ENCODE measurements at places on chromosomes 6 and 20.

DNA sequence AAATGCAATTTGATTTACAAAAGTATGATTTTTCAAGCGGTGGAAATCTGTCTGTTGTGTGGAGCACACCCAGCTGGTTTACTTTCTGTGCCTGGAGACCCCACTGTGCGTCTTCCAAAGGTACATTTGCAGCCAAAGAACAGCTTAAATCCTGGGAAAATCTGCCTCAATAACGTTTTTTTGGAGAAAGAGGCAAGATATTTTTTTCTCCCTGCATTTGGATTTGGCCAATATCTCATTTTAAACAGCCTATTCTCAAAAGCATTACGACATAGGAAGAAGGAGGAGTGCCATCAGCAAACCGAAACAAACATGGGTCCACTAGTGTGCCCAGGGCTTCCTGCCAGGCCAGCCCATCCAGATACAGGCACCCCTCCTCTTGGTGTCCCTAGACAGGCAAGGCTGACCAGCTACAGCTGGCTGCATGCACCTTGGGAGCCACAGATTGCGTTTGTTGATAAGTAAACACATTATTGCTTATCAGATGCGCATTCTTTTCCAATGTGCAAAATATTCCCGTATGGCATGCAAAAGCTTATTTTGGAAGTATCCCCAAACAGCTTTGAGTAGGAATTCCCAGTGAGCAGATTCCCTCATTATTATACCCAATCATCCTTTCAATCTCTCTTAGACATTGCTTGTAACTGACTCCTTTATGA is 184.5 kb upstream of the MARCKS start:
- DNase-seq: no peak

DNA sequence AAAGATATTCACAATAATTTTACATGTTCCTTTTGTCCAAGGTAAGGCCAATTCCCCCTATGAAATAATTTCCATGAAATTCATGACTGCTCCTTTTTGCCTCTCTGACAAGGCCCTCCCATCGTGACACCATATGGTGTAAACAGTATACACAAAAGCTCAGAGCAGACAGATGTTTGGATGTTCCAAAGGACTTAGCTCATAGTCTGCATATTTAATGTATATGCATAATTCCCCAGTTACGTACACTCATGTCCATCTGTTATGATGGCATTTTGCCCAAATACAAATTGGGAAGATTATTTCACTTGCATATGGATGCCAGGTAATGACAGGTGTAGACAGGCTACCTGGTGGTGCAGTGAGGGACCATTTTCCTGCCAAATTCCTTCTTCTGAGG is 376.5 kb downstream of the KHDRBS2 start:
- no peak for DNase-seq

DNA sequence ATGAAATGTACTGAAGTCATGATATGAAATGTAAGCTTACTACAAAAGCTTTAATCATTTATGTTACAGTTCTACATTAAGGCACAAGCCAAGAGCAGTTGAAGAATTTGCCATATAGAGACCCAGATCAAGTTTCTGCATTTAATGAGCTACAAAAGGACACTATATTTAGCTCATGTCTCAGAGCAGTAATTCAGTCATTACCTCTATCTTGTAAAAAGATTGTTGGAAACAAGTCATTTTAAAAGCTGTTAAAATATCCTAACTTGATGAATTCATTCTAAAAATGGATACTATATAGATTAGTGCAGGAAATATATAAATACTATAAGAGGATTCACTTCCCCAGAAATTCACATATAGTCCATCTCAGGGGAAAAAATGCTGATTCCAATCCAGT is 45.2 kb upstream of the RIPPLY2 start:
- no peak for DNase-seq

DNA sequence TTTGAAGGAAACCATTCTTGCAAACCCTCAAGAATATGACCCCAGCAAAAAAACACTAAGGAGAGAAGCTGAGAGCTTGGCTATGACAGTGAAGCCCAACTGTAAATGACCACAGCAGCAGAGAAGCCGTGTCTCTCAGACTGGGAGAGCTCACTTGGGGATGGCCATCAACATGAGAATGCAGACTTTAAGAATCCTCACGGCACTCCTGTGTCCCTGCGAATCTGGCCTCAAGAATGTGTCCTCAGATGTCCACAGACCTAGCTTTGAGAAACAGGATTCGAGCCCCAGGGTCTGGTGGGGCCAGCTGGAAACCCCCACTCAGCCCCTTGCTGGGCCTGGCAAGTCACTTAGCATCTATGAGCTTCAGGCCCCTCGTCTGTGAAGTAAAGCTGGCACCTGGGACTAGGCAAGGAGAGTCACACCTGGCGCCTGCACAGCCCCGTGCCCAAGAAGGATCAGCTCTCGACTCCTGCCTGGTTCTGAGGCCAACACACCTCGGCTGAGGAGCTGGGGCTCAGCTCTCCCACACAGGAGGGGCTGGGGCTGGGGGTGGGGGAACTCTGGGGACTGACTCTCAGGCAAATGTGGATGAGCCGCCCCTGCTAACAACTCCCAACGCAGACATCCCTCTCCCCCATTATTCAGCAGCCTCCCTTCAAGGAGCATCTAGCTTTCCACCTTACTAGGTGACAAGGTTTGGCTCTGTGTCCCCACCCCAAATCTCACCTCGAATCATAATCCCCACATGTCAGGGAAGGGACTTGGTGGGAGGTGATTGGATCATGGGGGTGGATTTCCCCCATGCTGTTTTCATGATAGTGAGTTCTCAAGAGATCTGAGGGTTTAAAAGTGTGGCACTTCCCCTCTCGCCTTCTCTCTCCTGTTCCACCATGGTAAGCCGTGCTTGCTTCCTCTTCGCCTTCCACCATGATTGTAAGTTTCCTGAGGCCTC is 97.7 kb downstream of the GRM4 start:
- no peak for DNase-seq

GRCh38 chr6:52491203-52492069 is 71.3 kb downstream of the EFHC1 start:
- DNase-seq: no peak

GRCh38 chr6:150747155-150747554 is 118.3 kb upstream of the MTHFD1L start:
- DNase-seq: no peak

DNA sequence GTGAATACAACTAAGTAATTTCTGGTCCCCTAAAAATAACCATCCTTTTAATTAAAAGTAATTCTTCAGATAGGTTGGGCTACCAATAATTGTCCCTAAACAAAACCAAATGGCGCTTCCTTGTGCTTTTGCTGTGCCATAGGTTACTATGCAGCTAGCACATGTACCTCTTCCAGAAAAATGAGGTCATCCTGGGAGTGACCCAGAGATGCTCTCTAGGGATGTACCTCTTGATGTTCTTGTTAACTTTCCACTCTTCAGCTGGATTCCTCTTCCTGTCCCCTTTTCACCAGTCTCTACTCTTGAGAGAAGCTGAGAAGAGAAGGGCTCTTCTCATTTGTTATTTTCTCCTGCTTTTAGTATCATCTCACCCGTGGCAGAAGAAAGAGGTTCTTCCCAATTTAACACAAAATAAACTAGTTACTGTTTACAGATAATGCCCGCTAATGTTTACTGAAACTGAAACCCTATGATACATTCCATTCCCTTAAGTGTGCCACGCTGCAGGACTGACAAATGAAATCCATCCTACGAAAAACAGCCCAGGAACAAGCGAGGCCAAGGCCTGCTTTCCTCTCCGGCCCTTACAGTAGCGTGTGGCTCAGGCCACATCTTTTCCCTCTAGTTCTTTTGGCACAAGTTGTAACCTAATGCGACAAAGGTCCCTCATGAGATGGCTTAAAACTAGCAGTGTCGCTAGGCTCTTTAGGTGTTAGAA is 24.2 kb downstream of the MRS2 start:
- DNase-seq: no peak

DNA sequence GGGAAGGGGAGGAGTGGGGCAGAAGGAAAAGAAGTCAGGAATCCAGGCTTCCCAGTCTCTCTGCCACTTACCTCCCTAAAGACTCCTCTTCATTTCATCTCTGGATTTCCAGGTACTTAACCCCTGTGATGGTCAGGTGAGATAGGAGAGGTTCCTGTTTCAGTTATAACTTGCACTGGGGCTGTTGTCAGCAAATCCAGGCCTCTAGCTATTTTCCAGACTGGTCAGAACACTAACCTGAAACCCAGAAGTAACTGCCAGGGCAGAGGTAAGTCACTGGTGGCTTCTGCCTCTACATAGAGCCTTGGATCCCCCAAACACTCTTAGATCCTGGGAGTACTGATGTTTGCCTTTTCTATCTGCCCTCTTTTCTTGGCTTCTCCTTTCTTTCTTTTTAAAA is 233.5 kb upstream of the TAB2 start:
- DNase-seq: no peak

DNA sequence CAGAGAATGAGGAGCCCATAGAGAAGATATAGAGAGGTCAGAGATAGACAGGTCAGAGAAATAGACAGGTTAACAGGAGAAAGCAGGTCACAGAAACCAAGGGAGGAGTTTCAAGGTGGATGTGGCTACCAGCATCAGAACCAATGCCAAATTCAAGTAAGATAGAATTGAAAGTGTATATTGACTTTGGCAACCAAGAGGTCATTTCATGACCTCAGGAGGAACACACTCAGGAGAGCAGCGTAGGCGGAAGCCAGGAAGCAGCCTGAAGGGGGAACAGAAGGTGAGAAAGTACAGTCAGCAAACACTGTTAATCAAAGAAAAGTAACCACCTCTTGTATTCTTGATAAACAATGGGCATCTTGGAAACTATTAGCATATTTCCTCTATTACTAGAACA is 33.9 kb upstream of the ALDH8A1 start:
- no peak for DNase-seq

DNA sequence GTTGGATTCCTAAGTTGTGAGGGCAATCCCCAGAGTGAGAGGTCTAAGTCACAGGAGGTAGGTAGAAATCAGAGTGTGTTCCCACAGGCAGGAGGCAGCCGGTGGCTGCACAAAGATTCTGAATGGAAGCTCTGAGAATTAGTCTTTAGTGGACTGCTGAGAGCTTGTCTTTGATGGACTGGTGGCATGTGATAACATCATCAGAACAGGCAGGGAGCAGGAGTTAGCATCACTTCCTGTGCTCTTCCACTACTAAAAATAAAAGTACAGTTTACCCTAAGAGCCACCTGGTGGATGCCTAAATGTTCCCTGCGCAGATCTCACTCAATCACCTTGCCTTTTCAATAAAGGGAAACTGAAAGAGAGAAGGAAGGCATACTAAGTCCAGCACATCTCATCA is 294.6 kb upstream of the POU3F2 start:
- no peak for DNase-seq

GRCh38 chr6:21103626-21104224 is 489.8 kb upstream of the SOX4 start:
- DNase-seq: no peak
